ENCODE measurements at places on chromosomes 2 and 18. TPM values are rescaled to one million over a fixed set of nuclear protein-coding genes. Genes with fewer than 3 reads are reported as not detected.

DNA sequence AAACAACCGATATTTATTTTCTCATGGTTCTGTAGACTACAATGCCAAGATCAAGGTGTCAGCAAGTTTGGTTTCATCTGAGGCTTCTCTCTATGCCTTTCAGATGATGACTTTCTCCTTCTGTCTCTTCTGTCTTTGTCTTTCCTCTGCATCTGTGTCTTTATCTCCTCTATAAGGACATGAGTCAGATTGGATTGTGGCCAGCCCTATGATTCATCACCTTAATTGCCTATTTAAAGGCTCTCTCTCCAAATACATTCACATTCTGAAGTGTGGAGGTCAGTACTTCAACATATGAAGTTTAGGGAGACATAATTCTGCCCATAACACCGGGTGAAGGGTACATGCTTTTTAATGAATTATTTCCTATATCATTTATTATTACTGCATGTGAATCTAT, 71.2 kb upstream of the CNTNAP5 start:
- no peak for DNase-seq

- DNase-seq: no peak
Measured at GRCh38 chr2:33478968-33479731, 2.7 kb downstream of the RASGRP3 start.

- DNase-seq: peak; percentile 84
Measured at GRCh38 chr2:109171444-109172334, 42.7 kb downstream of the SH3RF3 start.

GRCh38 chr2:7552825-7553570, 635.8 kb downstream of the RNF144A start:
- no peak for DNase-seq

GRCh38 chr2:154130821-154131220, 259.1 kb downstream of the GALNT13 start:
- no peak for DNase-seq

DNA sequence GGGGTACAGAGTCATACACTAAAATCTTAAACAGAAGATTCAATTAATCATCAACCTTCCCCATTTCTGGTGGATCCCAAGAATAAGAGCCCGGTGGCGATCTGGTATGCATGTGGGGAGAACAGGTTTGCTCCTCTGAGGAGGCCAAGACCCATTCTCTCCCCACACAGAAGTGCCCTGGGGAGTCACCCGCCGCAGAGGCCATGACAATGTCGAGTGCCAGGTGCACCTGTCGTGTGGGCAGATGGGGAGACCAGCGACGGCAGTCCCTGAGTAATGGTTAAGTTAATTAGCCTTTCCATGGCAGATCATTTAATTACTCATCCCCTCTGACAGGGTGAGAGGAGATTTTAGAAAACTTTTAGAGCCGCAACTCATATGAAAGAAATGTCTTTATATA, 345.0 kb downstream of the NCKAP5 start:
- DNase-seq: peak; percentile 17

DNA sequence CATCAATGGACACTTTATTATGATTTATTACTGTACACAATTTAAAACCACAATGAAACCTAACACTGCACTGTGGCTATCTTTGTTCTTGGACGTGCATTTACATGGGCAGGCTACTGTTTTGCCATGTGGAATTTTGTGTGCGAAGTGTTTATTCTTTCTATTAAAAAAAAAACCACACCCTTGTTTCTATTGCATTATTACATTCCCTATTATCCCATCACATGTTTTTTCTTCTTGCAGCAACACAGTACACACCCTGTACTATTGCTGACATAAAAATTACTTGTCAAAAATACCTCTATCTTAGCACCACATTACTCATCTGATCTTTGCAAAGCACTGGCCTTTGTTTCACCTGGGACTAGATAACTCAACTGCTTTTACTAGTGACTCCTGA, 1.5 kb downstream of the RNF152 start:
- DNase-seq: no peak

GRCh38 chr18:49340446-49340845, 120.0 kb downstream of the DYM start:
- no peak for DNase-seq

GRCh38 chr2:172639256-172639655, 83.4 kb downstream of the PDK1 start:
- DNase-seq: no peak

GRCh38 chr18:39835303-39836030, 2119.6 kb upstream of the PIK3C3 start:
- no peak for DNase-seq

GRCh38 chr2:56531668-56532420, 348.1 kb downstream of the CCDC85A start:
- no peak for DNase-seq

GRCh38 chr2:136008205-136008865, 22.9 kb upstream of the DARS1 start:
- DNase-seq: peak; percentile 87

GRCh38 chr2:106280722-106281446, 86.8 kb upstream of the UXS1 start:
- no peak for DNase-seq

DNA sequence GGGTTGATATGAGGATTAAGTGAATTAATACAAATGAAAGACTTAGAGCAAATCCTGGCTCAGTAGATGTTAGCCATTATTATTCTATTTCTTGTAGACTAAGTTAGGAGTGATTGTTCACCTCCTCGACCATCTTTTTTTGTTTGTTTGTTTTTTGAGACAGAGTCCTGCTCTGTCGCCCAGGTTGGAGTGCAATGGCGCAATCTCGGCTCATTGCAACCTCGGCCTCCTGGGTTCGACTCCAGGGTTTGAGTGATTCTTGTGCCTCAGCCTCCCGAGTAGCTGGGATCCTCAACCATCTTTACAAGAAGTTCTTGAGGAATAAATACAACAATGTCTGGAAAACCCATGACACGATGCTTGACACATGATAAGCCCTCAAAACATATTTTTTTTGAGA, 12.7 kb downstream of the TRIM54 start:
- no peak for DNase-seq

GRCh38 chr2:142974288-142975024, 97.0 kb downstream of the KYNU start:
- DNase-seq: no peak

GRCh38 chr2:3634596-3635121, 23.3 kb upstream of the ALLC start:
- DNase-seq: no peak

GRCh38 chr2:66966631-66967030, 430.5 kb upstream of the ETAA1 start:
- no peak for DNase-seq

DNA sequence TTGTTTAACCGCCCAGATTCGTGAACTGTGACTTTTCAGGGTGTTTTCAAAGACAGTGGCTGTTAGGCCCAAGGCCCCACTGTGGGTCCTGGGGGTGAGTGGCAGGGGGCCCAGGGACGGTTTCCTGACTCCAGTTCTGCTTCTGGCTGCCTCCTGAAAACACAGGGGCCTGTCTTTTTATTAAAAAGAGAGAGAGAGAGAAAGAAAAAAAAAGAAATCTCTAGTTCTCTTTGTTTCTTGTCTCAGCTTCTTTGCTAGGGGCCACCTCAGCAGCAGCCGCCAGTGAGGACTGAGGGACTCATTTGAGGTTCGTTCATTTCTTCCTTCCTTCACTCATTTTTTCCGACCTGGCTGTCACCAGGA, 15.4 kb upstream of the E2F6 start:
- no peak for DNase-seq

GRCh38 chr18:21366896-21367295, 124.9 kb downstream of the GREB1L start:
- DNase-seq: no peak

CDKL4 gene
- not detected for total RNA-seq

CRYBA2 gene
- total RNA-seq: not detected

RESP18 gene
- not detected for total RNA-seq

ACMSD gene
- total RNA-seq: not detected

SPOPL gene
- total RNA-seq: 4.2 TPM

LTBP1 gene
- total RNA-seq: 11.5 TPM

GAD1 gene
- total RNA-seq: not detected

KANSL3 gene
- total RNA-seq: 41.3 TPM

BOLL gene
- total RNA-seq: not detected
